ENCODE measurements at places on chromosomes 11 and 22. TPM values are rescaled to one million over a fixed set of nuclear protein-coding genes. Genes with fewer than 3 reads are reported as not detected.

- H3K27ac ChIP-seq: no peak overlapping the region
- no peaks in the 10 kb centered on the region for H3K36me3 ChIP-seq
- H3K27me3 ChIP-seq: no peaks in the 10 kb centered on the region
- no peak overlapping the region for H3K4me3 ChIP-seq
Observed at GRCh38 chr11:123469586-123469985, 39.5 kb downstream of the GRAMD1B start.

- H3K27ac ChIP-seq: no peak overlapping the region
- DNase-seq: no peak
- H3K4me1 ChIP-seq: peaks cover 10% of the 10 kb centered on the region
- peak overlapping the region; percentile 31 for H3K4me3 ChIP-seq
Observed at GRCh38 chr22:20430720-20431510, 6.7 kb downstream of the SCARF2 start.

DNA sequence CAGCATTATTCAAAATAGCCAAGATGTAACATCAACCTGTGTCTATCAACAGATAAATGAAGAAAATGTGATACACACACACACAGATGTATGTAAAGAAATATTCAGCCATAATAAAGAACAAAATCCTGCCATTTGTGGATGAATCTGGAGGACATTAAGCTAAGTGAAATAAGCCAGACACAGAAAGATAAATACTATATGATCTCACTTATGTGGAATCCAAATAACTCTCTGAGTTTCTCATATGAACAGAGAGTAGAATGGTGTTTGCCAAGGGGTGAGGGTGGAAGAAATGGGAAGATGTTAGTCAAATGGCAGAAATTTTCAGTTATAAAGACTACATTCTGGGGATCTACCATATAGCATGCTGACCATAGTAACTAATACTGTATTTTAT is 224.2 kb downstream of the GUCY1A2 start:
- H3K27ac ChIP-seq: no peak overlapping the region
- H3K36me3 ChIP-seq: no peaks in the 10 kb centered on the region
- H3K4me1 ChIP-seq: peaks cover 9% of the 10 kb centered on the region
- no peak for DNase-seq
- no peaks in the 10 kb centered on the region for H3K27me3 ChIP-seq

Gene SLC22A6
- not detected for total RNA-seq

GRCh38 chr22:45677063-45677462 is 5.4 kb downstream of the ATXN10 start:
- no peak overlapping the region for H3K4me3 ChIP-seq
- no peaks in the 10 kb centered on the region for H3K27me3 ChIP-seq
- no peaks in the 10 kb centered on the region for H3K36me3 ChIP-seq

Gene SMIM38
- 0.12 TPM for total RNA-seq

DNA sequence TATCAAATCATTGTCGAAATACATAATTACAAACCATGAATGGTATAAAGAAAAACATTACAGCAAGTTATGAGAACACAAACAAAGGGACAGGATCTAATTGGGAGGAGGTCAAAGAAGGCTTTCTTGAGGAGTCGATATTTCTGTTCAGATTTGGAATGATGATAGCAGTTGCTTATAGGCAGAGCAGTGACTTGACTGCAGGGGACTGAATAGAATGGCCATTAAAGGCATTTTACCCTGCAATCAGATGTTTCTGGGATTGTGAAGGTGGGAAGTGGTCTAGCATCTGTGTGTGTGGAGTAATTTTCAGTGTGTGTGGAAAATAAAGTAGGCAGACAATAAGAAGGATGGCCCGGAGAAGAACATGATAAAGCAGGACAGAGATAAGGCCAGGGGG is 41.0 kb downstream of the BLID start:
- H3K4me3 ChIP-seq: no peak overlapping the region
- DNase-seq: no peak
- no peaks in the 10 kb centered on the region for H3K4me1 ChIP-seq
- H3K36me3 ChIP-seq: no peaks in the 10 kb centered on the region
- no peaks in the 10 kb centered on the region for H3K27me3 ChIP-seq

DNA sequence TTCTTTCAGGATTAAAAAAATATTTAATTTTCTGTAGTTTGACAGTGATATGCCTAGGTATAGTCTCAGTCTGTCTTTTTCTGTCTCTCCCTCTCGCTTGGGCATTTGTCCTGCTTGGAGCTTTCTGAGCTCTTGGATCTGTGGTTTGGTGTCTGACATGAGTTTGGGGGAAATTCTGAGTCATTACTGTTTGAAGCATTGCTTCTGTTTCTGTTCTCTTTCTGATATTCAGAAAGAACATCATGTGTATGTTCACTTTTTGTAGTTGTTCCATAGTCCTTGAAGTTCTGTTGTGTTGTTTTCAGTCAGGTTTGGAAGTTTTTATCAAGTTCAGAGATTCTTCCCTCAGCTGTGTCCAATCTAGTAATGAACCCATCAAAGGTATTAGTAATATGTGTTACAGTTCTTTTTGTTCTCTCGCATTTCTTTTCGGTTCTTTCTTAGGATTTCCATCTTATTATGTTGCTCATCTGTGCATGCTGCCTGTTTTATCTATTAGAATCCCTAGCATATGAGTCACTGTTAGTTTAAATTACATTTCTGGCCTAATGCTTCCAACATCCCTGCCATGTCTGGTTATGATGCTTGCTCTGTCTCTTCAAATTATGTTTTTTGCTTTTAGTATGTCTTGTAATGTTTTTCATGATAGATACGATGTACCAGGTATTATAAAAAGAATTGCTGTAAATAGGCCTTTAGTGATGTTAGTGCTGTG is 48.4 kb downstream of the DDX10 start:
- no peak overlapping the region for H3K4me3 ChIP-seq
- H3K36me3 ChIP-seq: peaks cover 1% of the 10 kb centered on the region
- no peak overlapping the region for H3K27ac ChIP-seq
- H3K4me1 ChIP-seq: no peaks in the 10 kb centered on the region
- DNase-seq: no peak

- no peak for DNase-seq
- no peaks in the 10 kb centered on the region for H3K36me3 ChIP-seq
- H3K4me1 ChIP-seq: no peaks in the 10 kb centered on the region
- H3K27ac ChIP-seq: no peak within 1 kb of the TSS
- no peak within 1 kb of the TSS for H3K4me3 ChIP-seq
Observed at GRCh38 chr11:127000291-127000968, at the start of gene KIRREL3. Gene KIRREL3 (minus strand): TSS chr11:127000770.

DNA sequence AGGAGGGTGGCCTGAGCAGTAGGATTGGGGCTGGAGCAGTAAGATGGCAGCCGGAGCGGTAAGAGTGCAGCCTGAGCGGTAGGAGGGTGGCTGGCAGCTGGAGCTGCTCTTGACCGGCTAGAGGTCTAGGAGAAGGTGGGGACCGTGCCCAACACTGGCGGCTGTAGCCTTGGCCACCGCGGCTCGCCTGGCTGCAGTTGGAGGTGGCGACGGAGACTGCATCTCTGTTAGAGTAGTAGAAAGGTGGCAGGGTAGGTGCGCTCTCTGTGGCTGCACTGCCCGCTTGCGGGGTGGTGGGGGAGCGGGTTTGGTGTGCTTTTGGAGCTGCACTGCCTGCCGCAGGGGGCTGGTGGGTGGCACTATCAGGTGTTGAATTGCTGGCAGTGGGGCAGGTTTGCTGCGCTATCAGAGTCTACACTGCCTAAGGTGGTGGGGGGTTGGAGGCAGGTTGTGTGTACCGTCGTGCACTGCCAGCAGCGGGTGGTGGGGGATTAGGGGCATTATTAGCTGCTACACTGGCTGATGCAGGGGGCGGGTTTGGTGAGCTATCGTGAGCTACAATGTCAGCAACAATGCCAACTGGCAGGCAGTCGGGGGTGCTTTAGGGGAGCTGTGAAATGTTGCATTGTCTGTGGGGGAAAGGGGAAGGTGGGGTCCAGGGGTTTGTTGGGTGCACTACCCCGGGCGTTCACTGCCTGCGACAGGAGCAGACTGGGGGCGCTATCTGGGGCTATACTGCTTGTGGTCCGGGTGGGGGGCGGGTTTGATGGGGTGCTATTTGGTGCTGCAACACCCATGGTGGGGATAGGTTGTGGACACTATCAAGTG is 4461.3 kb upstream of the OR11H1 start:
- no peak overlapping the region for H3K4me3 ChIP-seq
- no peaks in the 10 kb centered on the region for H3K36me3 ChIP-seq
- no peak for DNase-seq
- H3K27me3 ChIP-seq: no peaks in the 10 kb centered on the region
- no peaks in the 10 kb centered on the region for H3K4me1 ChIP-seq
